ENCODE measurements at places on chromosomes 7 and 10.

DNA sequence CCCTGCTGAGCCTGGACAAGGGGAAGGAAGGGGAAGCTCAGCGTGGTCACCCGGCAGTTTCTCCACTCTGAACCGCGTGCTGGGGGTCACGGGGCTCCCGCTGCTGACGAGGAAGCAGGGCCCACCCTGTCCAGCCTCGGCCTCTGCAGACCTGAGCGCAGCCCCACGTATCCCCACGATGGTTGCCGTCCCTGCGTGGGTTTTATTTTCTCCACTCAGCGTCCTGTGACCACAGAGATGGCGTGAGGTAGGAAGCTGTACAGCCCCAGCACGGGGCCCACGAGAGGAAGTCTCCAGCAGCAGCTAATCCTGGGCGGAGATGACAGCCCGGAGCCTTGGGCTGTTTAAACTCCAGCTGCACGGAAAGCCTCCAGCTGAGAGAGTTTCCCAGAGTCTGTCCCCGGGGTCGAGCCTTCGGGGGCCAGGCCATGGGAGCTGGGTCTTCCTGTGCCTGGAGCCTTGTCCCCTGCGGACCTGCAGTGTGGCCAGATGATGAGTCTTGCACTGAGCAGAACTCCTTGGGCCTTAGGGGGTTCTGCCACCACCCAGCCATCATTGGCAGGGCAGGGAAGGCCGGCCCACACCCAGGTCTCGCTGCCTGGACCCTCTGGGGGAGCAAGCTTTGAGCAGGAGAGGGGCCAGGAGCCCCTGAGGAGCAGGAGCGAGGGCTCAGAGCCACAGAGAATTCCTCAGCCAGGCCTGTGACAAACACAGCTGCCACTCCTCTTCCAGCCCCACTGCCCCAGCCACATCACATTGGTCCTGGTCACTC is 72.8 kb upstream of the FAM20C start:
- no peak for DNase-seq

DNA sequence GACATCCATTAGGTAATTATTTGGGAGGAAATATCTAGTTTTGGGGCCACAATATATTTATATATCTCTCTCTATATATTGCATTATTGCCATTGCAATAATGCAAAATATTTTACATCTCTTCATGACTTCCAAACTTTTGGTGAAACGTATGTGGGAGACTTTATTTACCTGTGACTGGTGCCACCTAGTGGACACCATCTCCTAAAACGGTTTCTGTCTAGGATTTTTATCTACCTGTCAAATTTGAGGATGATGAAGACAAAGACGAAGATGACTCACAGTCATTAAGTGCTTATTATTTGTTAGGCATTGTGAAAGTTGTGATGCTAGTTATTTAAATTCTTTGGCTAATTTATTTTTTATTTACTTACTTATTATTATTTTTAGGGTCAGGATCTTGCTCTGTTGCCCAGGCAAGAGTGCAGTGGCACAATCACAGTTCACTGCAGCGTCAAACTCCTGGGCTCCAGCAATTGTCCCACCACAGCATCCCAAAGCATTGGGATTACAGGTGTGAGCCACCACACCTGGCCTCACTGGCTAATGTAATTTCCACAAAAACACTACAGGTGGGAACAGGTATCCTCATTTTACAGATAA is 18.7 kb upstream of the CBLL1 start:
- peak; percentile 24 for DNase-seq

DNA sequence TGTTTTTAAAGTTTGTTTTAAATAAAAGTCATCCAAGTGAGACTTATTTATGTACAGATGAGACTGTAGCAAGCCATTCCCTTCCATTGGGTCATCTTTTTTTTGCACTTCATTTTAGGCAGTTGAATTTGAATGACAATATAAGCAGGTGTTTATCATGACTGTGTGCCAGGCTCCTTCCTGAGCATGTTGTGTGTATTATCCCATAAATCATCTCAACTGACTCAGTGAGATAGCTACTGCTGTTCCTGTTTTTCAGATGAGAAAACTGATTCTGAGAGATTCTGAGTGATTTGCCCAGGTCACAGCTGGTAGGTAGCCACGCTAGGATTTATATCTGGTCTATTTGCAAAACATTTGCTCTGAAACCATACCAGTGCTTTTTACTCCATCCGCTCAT is 11.7 kb downstream of the TMEM254 start:
- DNase-seq: no peak

GRCh38 chr7:103380395-103381191 is 33.1 kb downstream of the PSMC2 start:
- DNase-seq: no peak

DNA sequence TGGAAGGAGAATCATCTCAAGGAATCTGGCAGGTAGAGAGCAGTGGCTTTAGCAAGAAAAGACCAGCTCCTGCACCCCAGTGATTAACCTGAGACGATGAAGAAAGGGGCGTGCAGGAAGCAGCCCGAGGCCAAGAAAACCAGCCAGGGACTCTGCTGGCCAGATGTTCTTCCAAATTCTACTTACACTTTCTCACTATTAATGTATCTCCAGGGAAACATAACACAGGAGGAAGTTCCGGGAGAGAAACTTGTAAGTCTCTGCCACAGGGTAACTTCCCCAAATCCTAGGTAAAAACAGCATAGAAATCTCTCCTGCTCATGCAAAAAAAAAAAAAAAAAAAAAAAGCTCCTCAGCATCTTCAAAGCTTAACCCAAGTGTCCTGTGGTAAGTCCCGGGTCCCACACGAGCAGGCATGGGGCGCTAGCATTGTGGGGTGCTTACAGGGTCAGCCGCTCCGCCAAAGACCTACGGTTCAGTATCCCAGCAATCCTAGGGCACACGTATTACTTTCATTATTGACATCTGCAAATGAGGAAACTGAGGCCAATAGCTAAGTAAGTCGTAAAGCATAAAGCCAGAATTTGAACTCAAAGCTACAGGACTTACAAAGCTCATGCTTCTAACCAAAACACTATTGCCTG is 97.2 kb upstream of the GNA12 start:
- no peak for DNase-seq

- no peak for DNase-seq
Observed at GRCh38 chr7:45155357-45155900, 2.2 kb upstream of the RAMP3 start.

DNA sequence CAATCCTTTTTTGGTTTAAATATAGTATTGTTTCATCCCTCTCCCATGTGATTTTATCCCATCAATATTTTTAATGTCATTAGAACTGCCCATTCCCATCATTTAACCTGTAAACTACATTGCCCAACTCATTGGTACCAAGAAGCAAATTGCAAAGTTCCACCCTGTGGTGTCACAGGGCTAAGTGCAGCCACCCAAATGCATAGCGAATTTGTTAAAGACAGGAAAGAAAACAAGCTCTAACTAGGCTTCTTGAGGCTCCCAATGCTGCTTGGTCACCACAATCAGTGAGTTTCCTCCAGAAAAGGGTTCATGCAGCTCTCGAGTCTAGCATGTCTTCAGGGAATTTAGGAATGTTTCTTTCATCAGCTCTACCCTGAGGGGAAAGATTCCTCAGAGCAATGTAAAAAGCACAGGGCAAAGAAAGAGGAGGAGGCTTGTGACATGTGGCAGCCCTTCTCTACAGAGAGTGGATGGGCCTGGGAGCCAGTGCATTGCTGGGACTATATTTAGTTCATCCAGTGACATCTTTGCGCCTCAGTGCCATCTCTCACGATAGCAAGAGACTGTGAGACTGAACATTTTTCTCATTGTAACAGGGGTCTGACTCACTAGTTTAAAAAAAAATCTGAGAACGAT is 58.1 kb downstream of the CAV1 start:
- DNase-seq: no peak

GRCh38 chr7:8063706-8064297 is 95.2 kb downstream of the GLCCI1 start:
- DNase-seq: no peak
